ENCODE measurements at places on chromosomes 1 and 21.
A peak's percentile ranks its signal among the peaks of the same experiment; 100 is the strongest.

DNA sequence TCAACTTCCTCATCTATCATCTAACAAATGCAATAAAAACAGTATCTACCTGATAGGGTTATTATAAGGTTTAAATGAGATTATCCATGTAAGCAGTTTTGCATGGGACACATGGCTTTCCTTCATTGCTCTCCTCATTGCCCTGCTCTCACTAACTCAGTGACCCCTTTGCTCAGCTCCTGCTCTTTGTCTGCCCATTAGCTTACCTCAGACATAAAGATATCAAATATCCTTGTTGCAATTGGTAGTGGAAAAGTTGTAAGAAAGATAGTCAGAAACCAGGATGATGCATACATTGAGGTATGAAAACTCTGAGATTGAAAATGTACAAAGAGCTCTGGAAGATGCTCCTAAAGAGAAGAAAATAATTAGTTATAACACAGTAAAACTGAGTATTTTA, 89.8 kb downstream of the EVI5 start:
- DNase-seq, result no peak

DNA sequence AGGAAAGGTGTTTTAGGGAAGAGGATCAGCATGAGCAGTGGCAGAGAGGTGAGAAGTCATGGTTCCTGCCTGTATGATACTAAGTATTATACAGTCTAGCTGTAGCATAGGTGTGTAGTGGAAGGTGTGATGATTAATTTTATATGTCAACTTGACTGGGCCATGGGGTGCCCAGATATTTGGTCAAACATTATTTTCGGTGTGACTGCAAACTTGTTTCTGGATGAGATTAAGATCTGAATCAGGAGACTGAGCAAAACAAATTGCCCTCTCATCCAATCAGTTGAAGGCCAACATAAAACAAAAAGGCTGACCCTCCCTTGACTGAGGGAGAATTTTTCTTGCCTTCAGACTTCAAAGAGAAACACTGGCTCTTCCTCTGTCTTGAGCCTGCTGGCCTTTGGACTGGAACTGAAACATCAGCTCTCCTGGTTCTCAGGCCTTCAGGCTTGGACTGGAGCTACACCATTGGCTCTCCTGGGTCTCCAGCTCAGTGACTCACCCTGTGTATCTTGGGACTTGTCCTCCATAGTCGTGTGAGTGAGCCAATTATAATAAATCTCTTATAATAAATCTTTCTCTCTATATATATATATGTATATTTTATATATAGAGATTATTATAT, 6.8 kb upstream of the CDC42 start:
- DNase-seq, result no peak

GRCh38 chr1:112268408-112268807, 127.6 kb upstream of the CTTNBP2NL start:
- no peak for DNase-seq

- no peak for DNase-seq
Observed at GRCh38 chr1:226519135-226519534, 29.4 kb upstream of the STUM start.

GRCh38 chr1:223211323-223211985, 68.4 kb upstream of the TLR5 start:
- DNase-seq, result no peak

DNA sequence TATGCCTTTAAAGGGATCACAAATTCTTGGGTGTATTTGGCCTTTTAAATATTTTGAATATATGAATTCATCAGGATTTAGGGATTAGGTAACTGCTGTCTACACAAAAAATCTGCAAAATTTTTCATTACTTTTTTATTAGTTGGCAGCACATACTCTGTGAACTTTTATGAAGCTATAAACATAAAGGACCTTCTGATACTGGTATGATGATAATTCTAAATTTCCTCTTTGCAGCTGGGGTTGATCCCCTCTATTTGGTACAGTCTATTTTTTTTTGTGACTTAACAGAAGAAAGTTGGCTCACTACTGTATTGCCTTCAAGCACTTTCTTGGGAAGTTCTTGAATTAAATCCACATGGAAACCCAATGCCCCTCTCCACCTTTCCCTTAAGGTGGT, 416.1 kb downstream of the LMO4 start:
- DNase-seq, result no peak

- DNase-seq, result peak; percentile 26
Observed at GRCh38 chr1:48236716-48237470, 14.4 kb downstream of the SLC5A9 start.

DNA sequence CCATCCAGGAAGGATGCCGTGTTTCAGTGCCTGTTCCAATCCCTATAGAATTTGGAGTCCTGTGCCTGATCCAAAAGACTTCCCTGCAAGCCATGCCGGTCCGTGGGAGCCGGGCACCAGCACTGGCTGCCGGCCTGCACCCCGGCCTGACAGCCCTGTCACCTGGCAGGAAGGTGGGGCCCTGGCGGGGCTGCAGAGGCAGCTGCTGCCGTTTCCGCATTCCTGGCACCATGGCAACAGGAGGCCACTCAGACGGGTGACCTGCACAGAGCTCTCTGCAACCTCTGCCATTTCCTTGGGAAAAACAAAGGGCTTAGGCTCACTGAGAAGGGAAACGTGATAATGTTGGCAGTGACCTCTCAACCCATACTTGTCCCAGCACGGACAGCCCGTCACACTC, 63.2 kb upstream of the TMEM51 start:
- peak; percentile 57 for DNase-seq

DNA sequence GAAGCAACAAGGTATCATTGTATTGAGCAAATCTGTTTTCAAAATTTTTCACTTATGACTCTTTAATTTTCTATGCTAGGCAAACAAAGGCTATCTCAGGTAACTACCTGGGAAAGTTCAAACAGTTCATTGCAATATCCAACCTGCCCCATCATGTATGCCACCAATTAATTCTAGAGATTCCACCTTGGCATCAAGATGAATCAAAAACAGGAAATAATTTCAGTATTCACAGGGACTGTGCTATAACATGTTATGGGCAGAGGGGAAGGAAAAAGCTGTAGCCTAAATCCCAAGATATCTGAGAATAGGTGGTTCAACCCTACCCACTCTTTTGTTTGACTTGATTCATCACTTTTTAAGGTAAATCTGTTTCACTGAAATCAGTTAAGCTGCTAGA, 67.5 kb upstream of the SH3GLB1 start:
- no peak for DNase-seq

- no peak for DNase-seq
Observed at GRCh38 chr1:118258975-118259374, 73.9 kb upstream of the SPAG17 start.

- no peak for DNase-seq
Observed at GRCh38 chr1:76103034-76103433, 28.5 kb downstream of the ST6GALNAC3 start.

DNA sequence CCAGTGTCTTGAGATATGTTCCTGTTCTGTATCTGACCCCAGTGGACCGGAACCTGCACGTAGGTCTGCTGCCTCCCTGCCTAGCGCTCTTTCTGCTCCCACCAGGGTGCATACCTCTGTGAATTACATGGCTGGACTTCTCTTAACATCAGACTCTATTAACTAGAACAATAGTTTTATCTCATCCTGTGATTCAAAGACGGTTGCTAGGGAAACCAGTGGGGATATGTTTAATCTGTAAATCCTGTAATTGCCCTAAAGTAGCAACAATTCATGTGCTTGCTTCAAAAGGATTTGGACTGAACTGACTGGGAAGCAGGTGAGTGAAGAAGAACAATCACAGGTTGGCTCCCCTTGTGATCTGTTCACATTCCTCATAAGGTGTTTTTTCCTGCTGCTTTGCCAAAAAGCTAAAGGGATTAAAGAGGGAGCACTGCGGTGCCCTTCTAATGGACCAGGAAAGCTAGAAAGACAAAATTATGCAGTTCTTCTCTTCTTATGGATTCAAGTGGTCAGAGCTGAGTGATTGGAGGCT, 52.7 kb upstream of the DIRAS3 start:
- DNase-seq, result peak; percentile 79

DNA sequence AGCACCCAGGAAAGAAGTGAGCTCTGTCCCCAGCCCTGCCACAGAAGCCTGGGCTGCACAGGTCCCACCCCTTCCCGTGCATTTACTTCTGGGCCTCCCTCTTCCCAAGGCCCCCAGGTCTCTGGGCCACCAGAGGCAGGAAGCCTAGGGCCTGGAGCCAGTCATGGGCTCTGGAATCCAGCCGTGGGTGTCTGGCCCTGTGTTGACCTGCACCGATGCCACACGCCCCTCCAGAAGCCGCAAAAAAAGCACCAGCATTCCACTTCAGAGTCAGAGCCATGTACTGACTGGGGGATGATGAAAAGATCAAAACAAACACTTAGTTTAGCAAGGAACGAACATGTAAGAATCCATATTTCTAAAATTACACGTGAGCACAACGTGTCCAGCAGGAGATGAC, 141.7 kb downstream of the NPHP4 start:
- DNase-seq, result no peak

- DNase-seq, result no peak
Observed at GRCh38 chr1:92026806-92027205, 3.0 kb upstream of the EPHX4 start.

GRCh38 chr1:10211805-10212410, 1.5 kb downstream of the KIF1B start:
- DNase-seq, result no peak

GRCh38 chr1:182391362-182392049, at the start of gene GLUL:
GLUL (minus strand) TSS chr1:182391790; CDS start chr1:182388737, 3,053 bp downstream.
- DNase-seq, result peak; percentile 94

- DNase-seq, result peak; percentile 11
Observed at GRCh38 chr1:115063228-115063901, 25.9 kb downstream of the TSPAN2 start.

DNA sequence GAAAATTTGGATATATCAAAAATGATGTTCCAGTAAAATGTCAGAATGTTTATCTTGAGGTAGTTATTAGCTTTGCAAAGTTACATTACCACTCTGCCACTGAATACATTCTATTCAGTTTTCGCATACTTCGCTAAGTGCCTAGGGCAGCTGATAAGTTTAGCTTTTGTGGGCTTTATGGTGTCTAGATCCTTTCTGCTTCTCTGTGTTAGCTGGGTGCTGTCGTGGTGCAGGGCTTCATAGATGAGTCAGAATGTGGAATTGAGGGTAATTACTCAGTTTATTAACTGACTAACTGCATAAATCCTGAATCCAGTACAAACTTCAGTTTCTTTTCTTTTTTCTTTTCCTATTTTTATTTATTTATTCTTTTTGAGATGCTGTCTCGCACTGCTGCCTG, 21.5 kb downstream of the NCAM2 start:
- DNase-seq, result no peak

GRCh38 chr1:212754680-212755079, 36.9 kb downstream of the NSL1 start:
- DNase-seq, result no peak

DNA sequence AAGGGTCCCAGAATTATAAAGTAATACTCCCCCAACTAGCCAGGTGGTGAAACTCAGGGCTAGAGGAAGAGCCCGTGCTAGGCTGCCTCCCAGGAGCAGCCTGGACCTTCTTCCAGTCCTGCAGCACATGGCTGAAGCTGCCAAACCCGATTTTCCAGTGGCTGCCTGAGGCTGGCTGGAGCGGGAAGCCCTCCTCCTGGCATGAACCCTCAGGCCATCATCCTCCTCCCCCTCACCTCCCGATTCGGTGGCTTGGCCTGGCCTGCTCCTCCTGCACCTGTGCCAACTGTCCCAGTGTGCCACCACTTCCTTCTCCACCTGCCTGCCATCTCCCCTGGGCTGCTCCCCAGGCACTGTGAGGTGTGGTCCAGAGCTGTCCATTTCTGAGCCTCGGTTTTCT, 3.0 kb upstream of the TSPAN1 start:
- DNase-seq, result no peak

DNA sequence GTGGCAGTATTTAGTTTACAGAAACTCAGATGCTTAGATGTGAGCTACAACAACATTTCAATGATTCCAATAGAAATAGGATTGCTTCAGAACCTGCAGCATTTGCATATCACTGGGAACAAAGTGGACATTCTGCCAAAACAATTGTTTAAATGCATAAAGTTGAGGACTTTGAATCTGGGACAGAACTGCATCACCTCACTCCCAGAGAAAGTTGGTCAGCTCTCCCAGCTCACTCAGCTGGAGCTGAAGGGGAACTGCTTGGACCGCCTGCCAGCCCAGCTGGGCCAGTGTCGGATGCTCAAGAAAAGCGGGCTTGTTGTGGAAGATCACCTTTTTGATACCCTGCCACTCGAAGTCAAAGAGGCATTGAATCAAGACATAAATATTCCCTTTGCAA, 59.7 kb upstream of the ZNF326 start:
- DNase-seq, result no peak

- DNase-seq, result no peak
Observed at GRCh38 chr1:232462213-232462612, 167.7 kb downstream of the SIPA1L2 start.

DNA sequence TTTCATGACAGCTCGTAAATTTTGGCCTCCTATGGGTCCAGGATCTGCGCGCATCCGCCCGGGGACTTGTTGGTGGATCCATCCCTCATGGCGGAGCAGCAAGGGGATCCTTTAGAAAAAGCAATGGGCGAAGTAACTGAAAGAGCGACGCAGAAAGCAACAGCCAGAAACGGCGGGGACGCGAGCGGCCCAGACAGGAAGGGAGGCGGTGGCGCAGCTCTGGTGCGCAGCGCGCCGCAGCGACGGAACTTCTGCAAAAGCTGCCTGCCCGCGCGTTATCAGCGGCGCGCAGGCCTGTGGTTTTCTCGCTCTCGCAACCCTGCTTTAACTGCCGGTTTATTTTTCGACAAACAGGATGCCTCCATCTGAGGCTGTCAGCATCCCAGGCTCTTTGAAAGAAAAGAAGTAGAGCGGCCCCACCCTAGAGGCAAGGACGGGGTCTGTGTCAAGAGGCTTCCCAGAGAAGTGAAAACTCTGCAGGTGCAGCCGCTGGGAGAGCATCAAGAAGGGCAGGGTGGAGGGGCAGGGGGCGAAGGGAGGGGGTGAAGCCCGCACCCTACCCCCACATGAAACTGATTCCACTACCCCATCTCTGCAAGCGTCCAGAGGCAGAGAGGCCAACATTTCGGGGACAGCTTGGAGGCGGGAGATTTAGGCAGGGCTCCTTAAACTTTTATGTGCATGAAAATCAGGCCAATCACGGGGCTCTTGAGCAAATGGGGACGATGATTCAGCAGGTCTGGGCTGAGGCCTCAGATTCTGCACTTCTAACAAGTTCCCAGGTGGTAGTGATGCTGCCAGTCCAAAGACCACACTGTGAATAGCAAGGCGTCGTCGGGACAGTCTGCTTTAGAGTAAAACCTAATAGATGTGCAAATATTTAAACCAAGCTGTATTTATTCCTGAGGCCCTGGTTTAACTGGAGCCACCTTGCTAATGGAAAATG, 22.2 kb downstream of the RUNX1 start:
- peak; percentile 11 for DNase-seq
